GM03348 (cell line): ENCODE measurements at places on chromosomes 2 and 18.

DNA sequence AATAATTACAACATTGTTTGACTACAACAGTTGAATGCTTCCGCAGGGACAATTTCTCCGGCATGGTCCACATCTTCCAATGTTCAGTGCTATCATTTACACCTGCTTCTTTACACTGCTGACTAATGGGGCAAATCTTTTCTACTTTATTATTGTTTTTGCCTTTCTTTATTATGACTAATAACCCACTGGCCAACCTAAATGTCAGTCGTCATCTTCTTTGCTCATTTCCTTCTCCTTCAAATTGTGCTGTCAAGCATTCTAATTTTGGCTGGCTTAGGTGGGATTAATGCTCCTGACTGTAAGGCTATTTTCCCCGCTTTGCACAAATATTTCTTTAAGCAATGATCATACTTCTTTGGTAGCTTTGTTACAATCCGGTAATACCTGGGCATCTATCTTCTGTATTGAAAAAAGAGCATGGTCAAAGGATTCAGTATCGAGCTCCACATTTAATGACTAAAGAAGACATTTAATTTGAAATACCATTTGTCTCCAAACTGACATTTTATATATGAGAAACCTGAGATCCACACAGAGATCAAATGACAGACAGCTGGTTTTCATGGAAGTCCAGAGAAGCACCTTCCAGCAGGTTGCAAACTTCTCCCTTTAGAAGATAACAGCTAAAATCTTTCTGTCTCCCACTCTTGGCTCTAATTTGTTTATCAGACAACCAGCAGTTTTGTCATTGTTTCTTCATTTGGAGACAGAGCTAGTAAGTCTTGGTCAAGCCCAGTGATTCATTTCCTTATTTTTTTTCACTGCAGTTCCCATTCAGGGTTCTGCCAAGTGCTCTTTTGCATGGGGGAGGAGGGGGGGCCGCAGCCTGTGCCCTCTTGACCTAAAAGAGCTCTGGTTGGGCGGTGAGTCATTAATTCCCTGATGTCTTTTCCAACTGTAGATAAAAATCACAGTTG, 132.9 kb downstream of the SOCS6 start:
- peak; percentile 86 for DNase-seq

DNA sequence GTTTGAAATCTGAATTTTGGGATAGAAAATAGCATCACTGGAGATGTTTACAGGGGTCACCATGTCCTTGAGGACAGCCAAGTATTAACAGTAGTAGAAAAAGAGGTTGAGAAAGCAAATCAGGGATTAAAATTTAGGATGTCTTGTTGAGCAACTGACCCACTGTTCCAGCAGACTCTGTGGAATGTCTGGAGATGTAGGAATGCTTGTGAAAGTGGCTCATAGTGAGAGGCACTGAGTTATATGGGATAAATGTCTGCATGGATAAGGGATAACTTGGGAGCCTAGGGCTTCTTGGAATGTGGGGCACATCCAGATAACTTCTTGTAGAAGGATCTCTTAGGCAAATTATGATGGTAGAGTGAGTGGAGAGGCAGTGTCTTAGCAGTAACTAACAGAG, 495.0 kb downstream of the TMX3 start:
- DNase-seq = peak; percentile 15

- DNase-seq = no peak
These were observed 437.4 kb downstream of the EPHA4 start for GRCh38 chr2:221134718-221135117.

DNA sequence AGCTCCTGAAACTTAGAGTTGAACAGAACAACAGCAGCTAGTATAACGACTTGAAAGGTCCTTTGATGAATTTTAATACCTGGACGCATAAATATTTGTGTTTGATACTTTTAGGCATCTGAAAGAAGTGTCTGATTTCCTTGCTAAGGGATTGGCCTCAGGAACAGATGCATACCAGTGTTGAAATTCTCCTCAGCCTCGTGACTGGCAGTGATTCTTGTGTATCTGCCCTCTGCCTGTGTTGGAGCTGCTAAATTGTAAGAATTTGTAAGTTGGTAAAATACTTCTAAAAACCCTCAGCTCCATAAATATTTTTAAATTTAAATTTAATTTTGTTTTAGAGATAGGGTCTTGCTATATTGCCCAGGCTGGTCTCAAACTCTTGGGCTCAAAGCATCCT, 22.4 kb upstream of the SCYGR1 start:
- DNase-seq = peak; percentile 24

GRCh38 chr2:40741532-40741931, 289.6 kb upstream of the SLC8A1 start:
- DNase-seq = no peak

GRCh38 chr2:142307086-142307485, 176.3 kb upstream of the LRP1B start:
- no peak for DNase-seq
